ENCODE measurements at places on chromosomes 1 and 21.
A peak's percentile ranks its signal among the peaks of the same experiment; 100 is the strongest.

- no peak for DNase-seq
Measured at GRCh38 chr1:46034601-46035516, 97.6 kb downstream of the PIK3R3 start.

DNA sequence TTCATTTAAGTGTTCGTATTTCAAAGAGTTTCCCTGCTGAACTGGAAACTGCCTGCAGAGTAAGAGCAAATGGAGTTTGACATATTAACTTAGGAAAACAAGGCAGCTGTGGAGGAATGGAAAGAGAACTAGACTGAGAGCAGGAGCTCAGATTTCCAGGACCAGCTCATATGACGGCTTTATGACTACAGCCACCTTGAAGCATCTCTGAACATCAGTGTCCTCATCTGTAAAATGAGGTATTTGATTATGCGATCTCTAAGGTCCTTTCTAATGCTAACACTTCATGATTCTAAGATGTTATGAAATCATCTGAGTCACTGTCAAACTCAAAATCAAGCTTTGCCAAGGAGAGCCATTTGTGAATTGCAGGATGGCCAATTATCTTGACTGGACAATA is 112.3 kb downstream of the PRRX1 start:
- DNase-seq, result no peak

GRCh38 chr1:10776190-10776905 is 20.1 kb downstream of the CASZ1 start:
- DNase-seq, result no peak

DNA sequence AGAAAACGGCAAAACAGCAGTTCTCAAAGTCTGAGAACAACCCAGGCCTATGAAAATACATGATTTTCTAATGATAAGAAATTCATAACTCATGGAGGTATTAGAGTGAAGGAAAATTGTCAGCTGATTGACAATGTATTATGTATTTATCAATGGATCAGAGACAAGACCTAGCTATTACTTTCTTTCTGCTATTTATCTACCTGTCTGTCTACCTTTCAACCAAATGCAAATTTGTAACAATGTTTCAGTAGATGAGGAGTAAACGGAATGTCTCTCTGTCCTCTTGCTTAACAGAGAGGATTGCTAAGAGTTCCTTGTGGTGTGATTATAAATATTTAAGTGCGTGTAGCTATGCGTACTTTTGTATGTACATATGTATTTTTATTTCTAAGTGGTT is 568.7 kb upstream of the RGS18 start:
- DNase-seq, result no peak

DNA sequence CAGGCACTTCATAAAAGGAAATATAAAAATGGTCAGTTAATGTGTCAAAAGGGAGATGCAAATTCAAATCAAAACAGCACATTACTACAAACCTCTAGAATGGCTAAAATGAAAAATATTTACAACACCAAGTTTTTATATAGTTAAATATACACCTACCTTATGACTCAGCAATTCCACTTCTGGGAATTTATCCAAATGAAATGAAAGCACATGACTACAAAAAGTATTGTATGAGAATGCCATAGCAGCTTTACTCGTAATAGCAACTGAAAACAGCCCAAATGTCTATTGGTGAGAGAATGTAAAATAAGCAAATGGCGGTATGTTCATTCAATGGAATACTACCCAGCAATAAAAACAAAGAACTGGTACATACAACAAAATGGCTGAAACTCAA is 175.8 kb upstream of the SPAG17 start:
- DNase-seq, result peak; percentile 68

DNA sequence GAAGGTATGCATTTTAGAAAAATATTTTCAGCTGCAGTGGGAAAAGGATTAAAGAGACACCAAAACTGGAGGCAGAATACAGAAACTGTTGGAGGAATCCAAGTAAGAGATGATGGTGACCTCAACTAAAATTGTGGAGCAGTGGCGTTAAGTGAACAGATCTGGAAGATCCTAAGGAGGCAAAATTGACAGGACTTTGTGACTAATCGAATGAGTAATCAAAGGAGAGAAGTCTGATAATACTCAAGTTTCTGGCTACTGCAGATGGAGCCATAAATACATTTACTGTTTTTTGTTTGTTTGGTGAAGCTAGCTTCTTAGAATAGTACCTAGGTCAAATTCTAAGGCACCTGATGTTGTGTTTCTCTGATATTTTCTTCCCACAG is 3.1 kb downstream of the CTBS start:
- no peak for DNase-seq

GRCh38 chr1:168372861-168373371 is 92.2 kb downstream of the TBX19 start:
- no peak for DNase-seq

DNA sequence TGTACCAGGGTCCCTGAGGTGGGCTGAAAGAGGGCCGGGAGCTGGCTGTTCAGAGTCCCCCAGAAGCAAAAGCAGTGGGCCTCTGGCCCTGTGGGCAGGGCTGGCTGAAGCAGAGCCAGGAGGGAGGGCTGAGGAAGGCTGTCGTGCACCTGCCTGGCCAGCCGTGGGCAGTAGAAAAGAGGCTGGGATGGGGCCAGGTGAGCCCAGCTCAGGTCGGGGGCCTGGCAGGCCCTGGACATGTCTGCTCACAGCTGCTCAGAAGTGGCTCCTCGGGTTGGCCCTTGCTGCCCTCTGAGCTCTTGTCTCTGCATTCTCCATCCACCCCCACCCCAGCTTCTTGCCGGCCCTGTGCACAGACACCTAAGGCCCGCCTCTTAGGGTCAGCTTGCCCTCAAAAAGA is 60.0 kb downstream of the TCP10L start:
- no peak for DNase-seq

- DNase-seq, result no peak
Measured at GRCh38 chr1:232162001-232162400, 467.9 kb downstream of the SIPA1L2 start.

DNA sequence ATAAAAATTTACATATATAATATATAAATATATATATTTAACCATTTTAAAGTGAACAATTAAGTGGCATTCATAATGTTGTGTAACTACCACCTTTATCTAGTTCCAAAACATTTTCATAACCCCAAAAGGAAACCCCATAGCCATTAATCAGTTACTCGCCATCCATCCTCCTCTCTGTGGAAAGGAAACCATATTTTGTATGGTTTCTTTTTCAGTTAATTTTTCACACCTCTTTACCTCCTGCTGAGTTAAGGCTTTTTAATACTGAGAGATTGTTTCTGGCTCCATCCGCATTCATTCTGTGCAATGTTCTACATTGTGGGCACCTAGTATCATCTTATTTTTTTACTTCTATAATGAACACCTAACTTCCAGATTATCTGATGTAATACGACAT is 512.1 kb downstream of the LMO4 start:
- no peak for DNase-seq
